ENCODE measurements at places on chromosomes 16 and 17.

DNA sequence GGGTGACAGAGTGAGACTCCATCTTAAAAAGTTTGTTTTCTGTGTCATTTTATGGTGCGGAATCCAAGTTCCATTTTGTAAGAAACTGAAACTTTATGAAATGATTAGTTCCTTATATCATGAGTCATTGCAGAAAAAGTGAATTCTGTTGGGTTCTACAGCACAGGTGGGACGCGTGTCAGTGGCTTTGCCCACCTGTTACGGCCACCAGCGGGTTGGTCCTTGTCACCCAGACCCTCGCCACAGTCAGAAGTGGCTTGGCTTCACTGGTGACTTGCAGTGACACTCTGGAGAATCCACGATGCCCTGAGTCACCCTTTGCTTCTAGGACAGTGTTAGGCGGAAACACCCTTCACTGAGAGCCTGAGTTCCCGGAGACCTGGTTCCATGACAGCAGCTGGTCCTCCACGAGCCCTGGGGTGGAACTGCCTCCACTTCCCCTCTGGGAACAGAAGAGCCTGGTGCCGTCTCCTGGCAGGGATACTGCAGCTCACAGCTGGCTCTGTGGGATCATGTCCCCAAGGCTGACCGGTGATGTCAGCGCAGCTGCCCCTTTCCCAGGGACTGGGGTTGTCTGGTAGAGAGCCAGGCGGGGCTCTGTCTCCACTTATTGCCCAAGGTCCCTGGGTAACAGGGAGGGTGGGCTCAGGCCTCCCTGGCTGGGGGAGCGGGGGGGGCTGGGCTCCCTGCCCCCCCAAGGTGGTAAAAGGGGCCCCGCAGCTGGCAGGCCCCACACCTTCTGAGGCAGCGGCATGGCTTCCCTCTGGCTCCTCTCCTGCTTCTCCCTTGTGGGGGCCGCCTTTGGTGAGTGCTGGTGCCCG, at the start of gene CTRB1:
Gene CTRB1, plus strand, starts transcription at position 733 of the 821 bp plus-strand sequence. Its CDS starts 20 bp downstream, at position 753.
- no peak for DNase-seq

- no peak for DNase-seq
Measured at GRCh38 chr16:68802190-68802589, 41.1 kb upstream of the TANGO6 start.

DNA sequence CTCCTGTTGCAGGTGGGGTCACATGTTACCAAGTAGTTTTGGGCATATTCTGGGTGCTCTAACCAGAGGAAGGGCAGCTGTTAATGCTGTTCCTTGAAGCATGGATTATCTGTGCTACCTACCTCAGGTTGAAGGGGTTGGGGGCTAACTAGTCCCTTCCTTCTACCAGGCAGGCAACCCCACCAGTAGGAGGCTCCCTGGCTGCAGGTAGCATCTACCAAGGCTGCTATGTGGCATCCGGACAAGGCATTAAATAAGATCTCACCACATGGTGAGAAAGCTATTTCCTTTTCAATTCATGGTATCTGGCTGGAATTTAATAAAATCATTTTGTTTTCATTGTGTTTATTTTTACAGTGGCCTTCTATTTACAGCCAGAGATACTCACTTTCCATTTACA, 62.5 kb downstream of the CACNG3 start:
- no peak for DNase-seq

DNA sequence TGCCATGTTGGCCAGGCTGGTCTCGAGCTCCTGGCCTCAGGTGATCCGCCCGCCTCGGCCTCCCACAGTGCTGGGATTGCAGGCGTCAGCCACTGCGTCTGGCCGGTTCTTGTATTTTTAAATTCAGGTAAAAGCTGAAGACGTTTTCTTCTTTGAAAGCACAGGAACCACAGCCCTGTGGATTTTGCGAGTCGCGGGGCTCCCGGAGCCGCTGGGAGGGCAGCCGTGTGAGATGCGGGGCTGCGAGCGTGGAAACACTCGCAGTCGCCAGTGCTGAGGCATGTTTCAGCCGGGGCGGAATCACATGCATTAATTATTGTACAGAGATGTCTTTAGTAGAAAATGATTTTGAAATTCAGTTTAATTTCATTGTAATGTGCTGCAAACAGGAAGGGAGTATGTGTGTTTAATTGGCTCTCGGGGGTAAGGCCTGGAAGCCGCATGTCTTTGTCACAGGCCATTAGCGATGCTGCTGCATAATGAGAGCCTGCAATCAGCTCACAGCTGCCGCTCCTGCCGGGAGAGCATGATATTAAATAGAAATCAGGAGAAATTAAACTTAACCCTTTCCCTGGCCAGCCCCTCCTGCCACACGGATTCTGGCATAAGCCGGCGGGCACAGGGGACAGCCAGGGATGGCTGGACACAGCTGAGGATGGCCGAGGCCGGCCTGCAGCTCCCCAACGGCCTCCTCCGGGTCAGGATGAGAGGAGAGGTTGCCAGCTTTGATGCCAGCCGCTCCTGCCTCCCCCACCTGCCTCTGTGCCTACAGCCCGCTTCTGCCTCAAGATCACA, 35.4 kb upstream of the CDH15 start:
- DNase-seq, result no peak

DNA sequence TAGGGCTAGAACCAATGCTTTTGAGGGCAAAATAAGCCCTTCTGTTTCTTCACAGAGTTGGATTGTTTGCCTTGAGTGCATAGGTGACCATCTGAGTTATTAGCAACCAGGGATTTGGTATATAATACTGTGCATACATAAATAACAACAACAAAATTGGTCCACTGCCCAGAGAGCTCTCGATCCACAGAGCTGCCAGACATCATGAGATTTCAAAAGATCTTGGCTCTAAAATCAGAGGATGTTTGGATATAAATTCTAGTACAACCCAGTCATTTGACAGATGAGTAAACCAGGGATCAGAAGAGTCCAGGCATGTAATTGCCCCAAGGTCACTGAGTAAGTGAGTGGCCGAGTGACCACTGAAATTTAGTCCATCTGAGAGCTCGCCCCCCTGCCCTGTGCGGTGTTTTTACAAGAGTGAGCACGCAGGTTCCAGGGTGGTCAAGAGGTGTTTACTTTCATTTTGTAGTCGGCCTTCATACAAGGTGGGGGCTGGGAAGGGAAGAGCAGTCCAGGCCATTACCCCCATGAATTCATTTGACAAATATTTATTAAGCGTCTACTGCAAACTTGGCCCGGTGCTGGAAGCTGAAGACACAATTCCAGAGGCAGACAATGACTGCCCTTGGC, 1.8 kb upstream of the MT2A start:
- DNase-seq, result no peak

DNA sequence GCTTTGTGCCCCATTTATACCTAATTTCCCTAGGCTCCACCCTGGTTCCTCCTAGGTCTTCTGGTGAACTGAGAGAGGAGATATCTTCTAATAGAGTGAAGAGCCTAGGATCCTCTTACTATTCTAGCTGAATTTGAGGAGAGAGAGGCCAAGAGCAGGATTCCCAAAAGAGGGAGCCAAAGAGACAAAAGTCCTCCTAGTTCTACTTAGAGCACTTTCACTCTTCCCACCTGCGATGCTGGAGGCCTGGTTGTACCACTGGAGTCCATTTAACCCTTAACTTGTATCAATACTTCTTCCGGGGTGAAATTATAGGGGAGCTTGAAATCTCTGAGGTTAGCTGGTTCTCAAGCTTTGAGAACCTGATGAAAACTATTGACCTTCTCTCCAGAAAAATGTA, 3.4 kb upstream of the SSH2 start:
- DNase-seq, result no peak

- no peak for DNase-seq
Measured at GRCh38 chr17:67509390-67510287, 132.6 kb downstream of the PITPNC1 start.

DNA sequence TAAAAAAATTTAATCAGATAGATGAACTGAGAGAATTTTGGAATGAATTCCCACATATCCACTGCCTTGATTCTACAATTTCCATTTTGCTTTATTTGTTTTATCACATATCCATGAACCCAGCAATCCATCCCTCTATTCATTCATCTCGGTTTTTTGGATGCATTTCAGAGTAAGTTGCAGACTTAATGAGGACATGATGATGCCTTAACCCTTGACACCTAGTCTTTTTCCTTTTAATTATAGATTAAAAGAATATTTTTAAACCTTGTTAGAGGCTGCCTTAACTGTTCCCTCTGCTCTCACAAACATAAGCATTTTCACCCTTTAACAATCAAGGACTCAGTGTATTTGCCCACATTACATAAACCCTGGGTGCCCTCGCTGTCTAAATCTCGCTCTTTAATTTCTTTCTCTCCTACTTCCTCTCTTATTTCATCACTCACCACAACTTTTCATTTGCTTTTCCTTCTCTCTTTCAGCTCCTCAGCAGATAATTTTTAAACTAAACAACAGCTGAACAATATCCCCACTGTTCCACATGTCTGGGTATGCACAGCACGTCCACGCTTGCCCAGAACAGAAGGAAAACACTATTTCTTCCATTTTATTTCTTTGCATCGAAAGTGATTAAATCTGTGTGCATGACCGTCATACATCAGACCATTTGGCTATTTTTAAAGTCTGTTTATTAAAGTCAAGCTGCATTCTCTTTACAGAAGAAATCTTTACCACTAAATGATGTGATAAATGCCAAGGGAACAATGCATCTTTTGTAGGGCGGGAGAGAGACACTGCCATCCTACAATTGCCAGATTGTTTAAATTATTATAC, 39.9 kb downstream of the IQCK start:
- DNase-seq, result no peak

- no peak for DNase-seq
Measured at GRCh38 chr16:9824200-9825068, 357.8 kb downstream of the GRIN2A start.

GRCh38 chr16:83843657-83844056, 35.9 kb downstream of the HSBP1 start:
- DNase-seq, result no peak

- peak; percentile 79 for DNase-seq
Measured at GRCh38 chr17:81514739-81515529, 2.3 kb upstream of the ACTG1 start.

DNA sequence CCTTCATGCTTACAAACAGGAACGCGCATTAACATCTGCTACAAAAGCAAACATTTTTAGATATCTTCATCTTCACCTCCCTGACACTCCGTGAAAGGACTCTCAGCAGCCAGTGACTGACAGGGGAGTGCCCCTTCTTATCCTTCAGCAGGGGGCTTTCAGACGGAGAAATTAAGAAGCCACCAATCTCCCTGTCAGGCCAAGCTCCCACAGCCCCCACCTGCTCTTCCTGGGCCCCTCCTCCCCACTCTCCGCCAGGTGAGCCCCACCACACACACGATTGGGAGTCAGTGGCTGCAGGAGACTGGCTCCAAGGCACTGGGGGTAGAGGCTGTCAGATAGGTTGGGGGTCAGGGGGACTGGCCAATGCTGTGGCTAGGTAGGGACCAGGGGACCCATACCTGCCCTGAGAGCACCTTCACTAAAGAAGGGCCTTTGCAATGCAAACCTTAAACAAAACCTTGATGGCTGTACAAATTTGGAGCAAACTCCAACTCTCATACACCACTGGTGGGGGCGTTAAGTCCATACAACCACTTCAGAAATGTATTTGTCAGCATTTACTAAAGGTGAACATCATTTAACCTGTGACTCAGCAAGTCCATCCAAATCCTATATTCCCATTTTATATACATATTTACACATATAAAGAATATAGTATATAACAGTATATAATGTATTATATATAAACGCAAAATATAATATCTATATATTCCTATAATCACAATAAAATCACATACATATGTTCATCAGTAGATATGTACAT, 232.2 kb downstream of the ZNF423 start:
- DNase-seq, result no peak

DNA sequence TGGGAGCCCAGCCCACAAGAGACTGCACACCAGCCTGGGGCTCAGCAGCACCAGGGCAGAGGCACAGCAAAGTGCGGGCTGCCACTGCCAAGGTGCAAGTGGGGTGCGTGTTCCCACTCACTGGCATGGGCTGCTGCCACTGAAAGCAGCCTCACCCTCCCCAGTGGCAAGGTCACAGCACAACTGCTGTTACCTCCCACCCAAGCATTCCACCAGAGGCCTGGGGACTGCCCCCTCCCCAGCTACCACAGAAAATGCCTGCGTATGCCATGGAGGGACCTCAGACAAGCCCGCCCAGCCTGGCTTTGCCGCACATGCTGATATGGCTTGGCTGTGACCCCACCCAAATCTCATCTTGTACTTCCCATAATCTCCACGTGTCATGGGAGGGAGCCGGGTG, 33.1 kb downstream of the MEAK7 start:
- DNase-seq, result no peak

GRCh38 chr17:35534576-35535093, 2.8 kb downstream of the SLFN12L start:
- DNase-seq, result no peak

GRCh38 chr16:76800196-76800595, 390.8 kb upstream of the MON1B start:
- DNase-seq, result no peak

Measured in CD4-positive, alpha-beta T cell treated with Interleukin-21 for 1 hour (primary cell).